ENCODE measurements at places on chromosomes 12 and 14. TPM values are rescaled to one million over a fixed set of nuclear protein-coding genes. Genes with fewer than 3 reads are reported as not detected.

SLC4A8 gene
- total RNA-seq: 3.2 TPM

DLST gene
- total RNA-seq: 89.5 TPM

GRCh38 chr12:107891967-107892366 lies 117.5 kb downstream of the ASCL4 start:
- peak; percentile 23 for DNase-seq
- no peaks in the 10 kb centered on the region for H3K27me3 ChIP-seq
- H3K4me1 ChIP-seq: no peaks in the 10 kb centered on the region
- no peaks in the 10 kb centered on the region for H3K36me3 ChIP-seq
- H3K27ac ChIP-seq: no peak overlapping the region

DNA sequence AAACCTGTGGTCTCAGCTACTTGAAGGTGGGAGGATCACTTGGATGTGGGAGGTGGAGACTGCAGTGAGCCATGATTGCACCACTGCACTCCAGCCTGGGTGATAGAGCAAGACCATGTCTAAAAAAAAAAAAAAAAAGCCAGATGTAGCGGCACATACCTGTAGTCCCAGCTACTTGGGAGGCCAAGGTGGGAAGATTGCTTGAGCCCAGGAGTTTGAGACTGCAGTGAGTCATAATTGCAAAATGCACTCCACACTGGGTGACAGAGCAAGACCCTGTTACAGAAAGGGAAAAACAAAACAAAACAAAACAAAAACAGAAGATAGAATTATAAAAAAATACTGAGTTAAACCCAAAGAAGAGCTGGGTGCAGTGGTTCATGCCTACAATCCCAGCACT lies 29.1 kb upstream of the APOF start:
- no peak overlapping the region for H3K27ac ChIP-seq
- no peak overlapping the region for H3K4me3 ChIP-seq
- DNase-seq: no peak
- no peaks in the 10 kb centered on the region for H3K27me3 ChIP-seq
- no peaks in the 10 kb centered on the region for H3K4me1 ChIP-seq

- no peak overlapping the region for H3K4me3 ChIP-seq
- H3K27ac ChIP-seq: no peak overlapping the region
- DNase-seq: no peak
- H3K27me3 ChIP-seq: no peaks in the 10 kb centered on the region
- no peaks in the 10 kb centered on the region for H3K4me1 ChIP-seq
Measured at GRCh38 chr12:103909811-103910210, 20.4 kb upstream of the HSP90B1 start.

GRCh38 chr12:40215982-40216381 lies 8.8 kb upstream of the LRRK2 start:
- H3K4me3 ChIP-seq: peak overlapping the region; percentile 28
- DNase-seq: no peak
- no peaks in the 10 kb centered on the region for H3K27me3 ChIP-seq
- H3K4me1 ChIP-seq: peaks cover 5% of the 10 kb centered on the region

DNA sequence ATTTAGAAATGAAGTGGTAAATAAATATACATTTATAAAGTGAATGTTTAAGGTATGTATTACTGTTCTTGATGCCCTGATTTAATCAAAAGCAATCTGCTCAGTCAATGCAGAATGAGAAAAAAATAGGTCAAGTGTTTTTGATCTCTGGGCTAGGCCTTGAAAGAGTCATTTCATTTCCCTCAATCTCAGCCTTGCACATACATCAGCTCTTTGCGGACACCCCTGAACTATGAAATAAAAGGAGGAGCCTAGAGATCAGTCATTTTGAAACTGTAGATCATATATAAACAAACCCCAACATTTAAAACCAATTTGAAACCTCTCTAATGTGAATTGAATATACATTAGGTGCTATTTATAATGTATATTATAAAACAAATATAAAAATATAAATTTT lies 42.5 kb downstream of the ATG2B start:
- H3K27me3 ChIP-seq: no peaks in the 10 kb centered on the region
- no peak overlapping the region for H3K27ac ChIP-seq
- H3K36me3 ChIP-seq: peaks cover 8% of the 10 kb centered on the region
- no peak overlapping the region for H3K4me3 ChIP-seq
- no peaks in the 10 kb centered on the region for H3K4me1 ChIP-seq

Data from B cell (primary cell).